NCI-H2107 (cell line): ENCODE measurements at places on chromosomes 7 and 10.

- DNase-seq = no peak
Measured at GRCh38 chr7:3480197-3480596, 179.1 kb downstream of the SDK1 start.

DNA sequence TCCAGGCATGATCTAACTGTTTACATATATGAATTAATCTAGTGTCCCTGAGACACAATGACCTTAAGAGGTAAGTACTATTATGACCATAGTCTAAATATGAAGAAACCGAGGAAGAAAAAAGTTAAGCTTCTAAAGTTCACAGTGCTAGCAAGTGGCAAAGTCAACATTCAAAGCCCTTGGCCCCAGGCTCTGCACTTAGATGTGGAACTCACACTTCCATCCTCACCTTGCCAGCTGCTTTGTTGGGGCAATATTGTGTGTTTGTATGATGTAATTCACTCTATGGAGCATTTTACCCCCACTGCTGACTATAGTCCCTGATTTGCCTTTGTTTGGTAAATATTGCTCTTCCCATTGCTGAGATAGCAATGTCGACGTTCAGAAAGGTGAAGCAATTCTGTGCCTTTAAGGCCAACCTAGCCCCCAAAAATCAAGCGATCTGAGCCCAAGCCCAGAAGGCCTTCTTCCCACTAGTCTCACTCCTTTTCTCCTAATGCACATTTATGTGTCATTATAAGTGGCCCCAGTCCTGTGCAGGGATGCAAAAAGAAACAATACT, 487.6 kb upstream of the ZMIZ1 start:
- no peak for DNase-seq

GRCh38 chr7:127900732-127901685, 130.2 kb downstream of the LRRC4 start:
- DNase-seq = no peak

DNA sequence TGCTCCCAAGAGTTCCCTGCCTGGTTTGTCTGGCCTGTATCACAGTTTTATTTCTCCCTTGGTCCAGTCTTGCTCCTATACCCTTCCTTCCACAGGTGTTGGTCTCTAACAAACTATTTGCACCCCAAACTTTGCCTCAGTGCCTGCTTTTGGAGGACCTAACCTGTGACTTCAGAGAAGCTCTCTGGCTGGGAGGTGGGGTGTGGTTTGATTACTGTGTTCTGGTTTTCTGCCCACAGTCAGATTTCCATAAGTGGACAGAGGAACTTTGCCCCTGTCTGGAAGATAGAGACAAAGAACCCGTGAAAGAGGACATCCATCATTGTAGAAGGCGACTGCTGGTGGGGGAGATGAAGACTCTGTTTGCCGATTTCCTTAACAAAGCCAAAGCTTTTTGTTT, 55.8 kb upstream of the TRIL start:
- no peak for DNase-seq

DNA sequence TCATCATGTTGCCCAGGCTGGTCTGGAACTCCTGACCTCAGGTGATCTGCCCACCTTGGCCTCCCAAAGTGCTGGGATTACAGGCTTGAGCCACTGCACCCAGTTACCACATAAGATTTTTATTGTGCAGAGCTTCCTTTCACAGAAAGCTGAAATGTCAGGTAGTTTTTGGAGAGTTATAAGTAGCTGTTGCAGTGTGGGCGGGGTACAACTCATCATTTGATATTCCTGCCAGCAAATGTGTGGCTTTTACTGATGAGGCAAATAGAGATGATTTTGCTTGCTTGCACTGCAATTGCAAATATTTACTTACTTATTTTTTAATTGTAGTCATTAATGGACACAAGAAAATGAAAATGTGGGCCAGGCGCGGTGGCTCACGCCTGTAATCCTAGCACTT, 32.4 kb downstream of the NKX2-3 start:
- no peak for DNase-seq
